ENCODE measurements at places on chromosomes 3 and 15.

DNA sequence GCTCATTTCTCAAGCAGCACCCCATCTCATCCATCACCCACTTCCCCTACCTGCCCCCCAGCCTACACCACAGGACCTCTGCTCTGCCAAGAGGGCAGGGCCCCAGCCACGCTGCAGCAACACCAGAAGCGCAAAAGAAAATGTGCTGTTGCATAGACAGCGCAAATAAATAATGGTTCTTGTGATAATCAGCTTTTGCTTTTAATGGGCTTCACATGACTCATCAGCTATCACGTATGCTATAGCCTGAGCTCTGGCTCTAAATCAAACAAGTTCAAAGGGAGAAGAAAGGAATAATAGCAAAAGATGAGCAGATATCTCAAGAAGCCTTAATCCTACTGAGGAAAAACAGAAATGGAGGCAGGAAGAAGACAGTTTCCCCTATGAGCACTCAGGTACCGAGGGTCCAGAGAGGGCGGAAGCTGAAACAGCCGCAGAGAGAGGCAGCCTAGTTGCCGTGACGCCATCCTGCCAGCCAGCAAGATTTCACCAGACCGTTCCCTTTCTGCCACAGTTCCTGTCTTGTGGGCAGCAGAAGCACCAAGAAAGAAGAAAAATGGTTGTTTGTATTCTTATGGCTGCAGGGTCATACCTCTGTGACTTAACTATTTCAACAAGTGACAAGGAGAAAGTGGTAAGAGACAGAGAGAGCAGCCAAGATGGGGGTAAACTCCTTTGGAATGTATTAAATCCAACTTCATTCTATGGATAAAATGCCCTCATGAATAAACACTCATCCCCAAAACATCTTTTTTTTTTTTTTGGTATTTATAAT lies 22.0 kb downstream of the RAB27A start:
- DNase-seq = no peak

- DNase-seq = no peak
Observed at GRCh38 chr3:141659821-141660613, 78.1 kb upstream of the RNF7 start.

DNA sequence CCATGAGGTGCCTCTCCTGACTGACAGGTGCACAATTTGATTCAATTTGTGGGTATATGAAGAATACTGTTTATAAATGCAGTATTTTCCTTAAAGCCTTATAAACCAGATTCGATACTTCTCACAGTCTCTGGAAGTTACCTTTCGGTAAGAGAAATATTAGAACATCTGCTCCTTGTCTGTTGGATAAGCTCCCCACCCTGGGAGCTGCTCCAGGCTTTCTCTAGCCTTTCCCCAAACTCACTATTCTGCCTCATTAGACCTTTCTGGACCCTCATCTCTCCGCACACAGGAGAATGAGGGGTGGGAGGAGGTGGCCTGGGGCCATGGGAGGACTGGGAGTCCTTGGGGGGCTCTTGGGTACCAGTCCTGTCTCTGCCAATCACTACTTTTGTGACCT lies 59.8 kb upstream of the TBC1D21 start:
- no peak for DNase-seq

DNA sequence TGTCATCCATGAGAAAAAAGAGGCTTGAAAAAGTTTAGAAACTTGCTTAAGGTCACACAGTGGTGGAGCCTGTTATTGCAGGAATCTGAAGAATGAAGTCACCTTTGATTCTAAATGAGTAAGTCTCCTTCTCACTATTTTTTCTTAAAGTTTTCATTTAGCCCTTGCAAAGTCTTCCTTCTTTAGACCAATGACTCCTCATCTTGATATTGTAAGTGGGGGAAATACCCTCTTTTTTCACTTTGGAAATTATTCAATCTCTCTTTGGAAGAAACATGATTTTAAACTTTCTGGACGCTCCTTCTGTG lies 787 bp upstream of the SLMAP start:
- DNase-seq = no peak

DNA sequence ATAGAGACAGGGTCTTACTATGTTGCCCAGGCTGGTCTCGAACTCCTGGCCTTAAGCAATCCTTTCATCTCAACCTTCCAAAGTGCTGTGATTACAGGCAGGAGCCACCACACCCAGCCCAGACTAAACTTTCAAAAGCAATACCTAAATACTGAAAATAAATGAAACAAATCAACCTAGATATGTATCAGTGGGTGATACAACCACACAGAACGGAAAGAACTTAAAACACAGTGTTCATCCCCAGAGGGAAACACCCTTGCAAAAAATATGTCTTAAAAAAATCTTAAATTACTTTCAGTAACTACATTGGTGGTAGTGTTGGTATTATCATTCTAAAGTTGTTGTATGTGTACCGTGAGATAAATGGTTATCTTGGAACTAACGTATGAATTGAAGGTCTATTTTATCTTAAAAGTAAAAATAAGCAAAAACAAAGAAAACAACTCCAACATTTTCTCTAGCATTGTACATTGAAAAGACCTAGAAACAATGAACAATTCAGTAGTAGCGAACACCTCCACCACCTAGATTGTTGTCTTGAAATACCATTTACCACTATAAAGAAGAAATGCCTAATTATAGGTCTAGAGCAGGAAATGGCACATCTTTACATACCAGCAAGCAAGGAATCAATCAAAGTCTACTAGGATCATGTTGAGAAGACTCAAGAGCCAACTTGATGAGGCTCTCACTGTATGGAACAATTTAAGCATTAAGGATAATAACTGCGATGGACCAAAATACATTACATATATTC lies 24.7 kb downstream of the SLTM start:
- DNase-seq = no peak

- peak; percentile 70 for DNase-seq
Observed at GRCh38 chr15:55408012-55408928, at the start of the genes CCPG1 and PIERCE2. Gene CCPG1, minus strand, starts transcription at chr15:55408359. Its CDS starts 18,935 bp downstream, at chr15:55389424. Gene PIERCE2, plus strand, starts transcription at chr15:55408495. Its CDS starts 274 bp downstream, at chr15:55408769.

DNA sequence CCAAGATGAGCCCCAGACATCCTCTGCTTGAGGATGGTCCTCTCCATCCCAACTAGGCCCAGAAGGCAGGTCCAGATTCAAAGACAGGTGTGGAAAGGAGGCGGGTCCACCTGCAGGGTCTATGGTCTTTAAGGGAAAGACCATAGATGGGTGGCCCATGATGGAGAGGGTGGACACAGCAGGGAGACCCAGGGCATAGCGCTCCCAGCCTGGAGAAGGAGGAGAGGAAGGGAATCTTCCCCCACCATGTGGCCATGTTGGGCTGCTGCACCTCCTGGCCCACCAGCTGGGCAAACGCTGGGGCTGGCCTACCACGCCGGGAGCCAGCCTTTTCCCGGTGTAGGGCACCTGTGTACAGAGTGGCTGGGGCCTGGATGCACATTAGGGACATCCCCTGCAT lies 265.2 kb upstream of the TLE3 start:
- DNase-seq = no peak

GRCh38 chr3:50345586-50346234 lies at the start of gene ZMYND10:
Gene ZMYND10, minus strand, starts transcription at chr3:50345732. Its CDS starts 153 bp downstream, at chr3:50345579.
- peak; percentile 62 for DNase-seq

DNA sequence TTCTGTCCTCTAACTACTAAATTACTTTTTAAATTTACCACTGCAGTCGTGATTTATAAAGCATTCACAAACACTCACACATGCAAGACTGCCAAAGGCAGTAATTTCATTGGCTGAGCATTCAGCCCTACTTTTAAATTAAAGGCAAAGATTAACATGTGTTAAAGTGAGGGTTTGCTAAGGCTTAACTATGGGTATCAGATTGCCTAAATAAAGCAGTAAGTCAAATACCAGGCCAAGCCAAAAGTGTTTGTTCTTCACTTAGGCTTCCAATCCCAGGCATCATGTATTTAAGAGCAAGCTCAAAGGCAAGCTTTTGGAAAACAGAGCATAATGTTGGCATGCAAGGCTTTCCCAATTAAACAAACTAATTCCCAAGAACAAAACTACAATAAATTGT lies 187.3 kb downstream of the SUCNR1 start:
- no peak for DNase-seq

DNA sequence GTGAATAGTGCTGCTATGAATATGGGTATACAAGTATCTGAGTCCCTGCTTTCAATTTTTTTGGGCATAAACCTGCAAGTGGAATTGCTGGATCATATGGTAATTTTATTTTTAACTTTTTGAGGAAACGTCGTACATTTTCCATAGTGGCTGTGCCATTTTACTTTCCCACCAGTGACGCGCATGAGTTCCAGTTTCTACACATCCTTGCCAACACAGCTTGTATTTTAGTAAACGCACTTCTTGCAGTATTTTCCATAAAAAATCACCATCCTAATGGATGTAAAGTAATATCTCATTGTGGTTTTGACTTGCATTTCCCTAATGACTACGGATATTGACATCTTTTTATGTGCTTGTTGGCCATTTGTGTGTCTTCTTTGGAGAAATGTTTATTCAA lies 105.0 kb downstream of the NFKBIZ start:
- DNase-seq = no peak

DNA sequence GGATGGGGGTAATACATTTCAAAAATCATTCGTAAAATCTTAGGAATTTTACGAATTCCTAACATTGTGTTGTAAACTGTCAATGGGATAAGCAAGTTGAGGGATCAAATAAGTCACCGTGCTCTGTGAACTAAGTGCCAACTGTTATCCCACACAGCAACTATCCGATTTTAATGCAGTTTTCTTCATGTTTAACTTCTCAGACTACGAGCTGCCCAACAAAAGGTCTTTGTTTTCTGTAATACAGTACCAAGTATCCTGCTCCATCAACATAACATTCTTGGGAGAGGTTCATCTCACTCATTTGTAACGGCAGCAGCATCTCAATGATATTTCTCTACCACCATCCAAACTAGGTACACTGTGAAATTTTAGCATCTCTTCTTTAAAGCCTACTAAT lies 654.1 kb upstream of the LMCD1 start:
- no peak for DNase-seq

DNA sequence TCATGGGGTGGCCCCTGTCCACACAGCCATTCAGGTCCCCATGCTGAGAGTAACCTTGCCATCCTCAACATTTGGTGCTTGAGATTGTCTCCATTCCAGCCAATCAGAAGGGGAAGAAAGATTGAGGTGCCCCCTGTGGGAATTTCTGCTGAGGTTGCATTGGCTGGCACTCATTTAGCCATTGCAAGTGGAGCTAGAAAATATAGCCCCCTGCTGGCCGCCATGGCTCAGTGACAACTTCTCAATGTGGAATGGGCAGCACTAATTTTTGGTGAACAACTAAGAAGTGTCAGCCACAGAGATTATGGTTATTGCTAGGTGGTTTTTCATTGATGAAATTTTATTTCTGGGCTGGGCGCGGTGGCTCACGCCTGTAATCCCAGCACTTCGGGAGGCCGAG lies 22.0 kb downstream of the COL6A6 start:
- DNase-seq = no peak

DNA sequence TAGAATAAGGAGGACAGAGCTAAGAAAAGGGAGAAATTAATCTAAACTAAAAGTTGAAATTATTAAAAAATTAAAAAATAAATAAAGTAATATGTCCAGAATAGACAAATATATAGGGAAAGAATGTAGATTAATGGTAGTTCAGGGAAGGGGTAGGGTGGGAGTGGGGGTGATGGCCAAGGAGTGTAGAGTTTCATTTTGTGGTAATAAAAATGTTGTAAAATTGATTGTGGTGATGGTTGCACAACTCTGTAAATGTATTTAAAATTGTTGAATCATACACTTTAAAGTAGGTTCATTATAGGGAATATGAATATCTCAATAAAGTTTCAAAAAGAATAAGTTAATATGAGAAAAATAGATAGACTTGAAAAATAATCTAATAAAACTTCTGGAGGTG lies 21.0 kb upstream of the FNDC3B start:
- no peak for DNase-seq

GRCh38 chr3:137020315-137020714 lies 62.5 kb downstream of the IL20RB start:
- DNase-seq = no peak

GRCh38 chr3:116084999-116085791 lies 360.1 kb downstream of the LSAMP start:
- DNase-seq = no peak

DNA sequence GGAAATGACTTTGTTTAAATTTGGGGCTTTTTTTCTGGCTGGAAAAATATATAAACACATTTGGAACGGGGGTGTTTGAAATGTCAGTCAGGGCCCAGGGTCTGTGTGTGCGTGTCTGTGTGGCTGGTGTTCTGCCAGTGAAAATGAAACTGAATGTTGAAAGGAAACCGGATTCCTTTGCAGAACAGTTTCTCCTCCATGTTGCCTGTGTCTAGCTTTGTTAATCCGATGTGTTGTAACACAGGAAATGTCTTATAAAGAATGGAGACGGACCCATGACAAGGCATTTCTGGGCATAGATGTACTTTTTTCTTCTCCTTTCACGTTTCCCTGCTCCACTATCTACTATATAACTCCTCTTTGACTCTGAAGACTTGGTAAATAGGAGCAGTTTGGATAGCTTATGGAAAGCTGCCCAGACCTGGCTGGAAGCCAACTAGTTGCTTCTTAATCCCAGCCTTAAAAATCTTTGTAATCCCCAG lies 2.8 kb downstream of the SQOR start:
- DNase-seq = peak; percentile 26

- DNase-seq = no peak
Observed at GRCh38 chr3:65936908-65937638, 101.6 kb downstream of the MAGI1 start.

DNA sequence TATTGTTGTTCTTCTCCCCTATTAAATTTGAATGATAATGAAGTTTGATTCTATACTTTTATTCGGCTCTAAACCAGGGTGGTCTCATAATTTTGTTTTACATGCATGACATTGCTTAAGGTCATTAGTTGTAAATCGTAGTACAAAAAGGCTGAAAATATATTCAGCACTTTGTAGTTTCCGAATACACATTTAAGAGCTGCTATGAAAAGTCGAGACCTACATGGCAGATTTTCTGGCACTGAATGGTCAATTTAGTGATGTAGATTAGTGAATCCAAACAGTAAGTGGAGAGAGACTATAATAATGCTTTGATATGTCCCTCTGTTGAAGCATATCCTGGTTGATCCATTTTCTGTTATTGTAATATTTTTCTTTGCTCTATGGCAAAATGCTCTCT lies 254.0 kb upstream of the SOX2 start:
- DNase-seq = no peak

DNA sequence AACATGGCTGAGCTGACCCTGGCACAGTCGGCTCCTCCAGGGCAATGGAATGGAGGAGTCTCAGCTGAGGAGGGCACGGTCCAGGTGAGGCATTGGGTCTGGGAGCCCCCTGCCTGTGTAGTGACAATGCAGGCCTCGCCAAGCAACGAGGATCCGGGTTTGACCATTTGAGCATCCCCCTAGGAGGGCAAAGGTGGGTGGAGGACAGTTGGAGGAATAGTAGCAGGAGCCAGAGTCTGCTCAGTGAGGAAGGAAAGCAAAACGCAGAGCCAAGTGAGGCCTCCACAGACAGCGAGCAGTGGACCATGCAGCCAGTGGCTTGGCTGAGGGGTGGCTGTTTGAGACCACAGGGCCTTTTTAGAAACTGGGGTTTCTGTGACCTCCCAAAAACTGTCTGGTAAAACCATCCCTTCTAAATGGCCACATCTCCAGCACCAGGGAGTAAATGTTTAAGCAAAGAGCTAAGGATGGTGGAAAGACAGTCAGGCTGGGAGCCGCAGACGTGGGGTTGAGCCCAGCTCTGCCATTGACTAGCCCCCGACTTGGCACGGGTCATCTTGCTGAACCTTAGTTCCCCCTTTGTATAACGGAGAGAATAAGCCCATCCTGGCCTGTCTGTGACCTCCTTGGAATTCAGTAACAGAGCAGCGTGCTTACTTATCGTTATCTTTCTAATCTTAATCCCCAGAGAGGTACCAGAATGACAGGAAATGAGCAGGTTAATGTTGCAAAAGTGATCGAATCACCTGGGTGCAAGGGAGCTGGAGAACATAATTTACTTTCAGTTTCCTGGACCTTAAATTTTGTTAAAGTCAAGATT lies 46.8 kb downstream of the CMTM6 start:
- DNase-seq = no peak

GRCh38 chr3:9809239-9809614 lies 835 bp upstream of the TTLL3 start:
- no peak for DNase-seq

All from stimulated activated CD4-positive, alpha-beta T cell treated with anti-CD3 and anti-CD28 coated beads, TNF-alpha, amount 100 ng/mL, for 1 hour (primary cell).